Heart right ventricle (tissue), 16 donors: ENCODE measurements at places on chromosomes 5 and 9.

DNA sequence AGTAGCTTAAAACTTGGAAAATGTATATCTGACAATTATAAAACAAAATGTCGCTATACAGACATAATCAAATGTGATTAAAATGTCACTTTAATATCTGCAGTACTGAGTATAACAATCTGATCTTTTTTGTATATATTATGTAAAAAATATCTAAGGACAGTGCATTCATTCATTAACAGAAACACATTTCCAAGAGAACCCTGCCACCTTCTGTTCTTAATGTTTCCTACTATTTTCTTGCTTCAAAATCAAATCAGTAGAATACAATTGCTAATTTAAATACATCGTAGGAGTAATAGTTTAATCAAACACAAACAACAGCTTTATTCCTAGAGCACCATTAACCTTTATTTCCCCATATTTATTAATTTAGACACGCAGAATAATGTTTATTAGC lies 142.6 kb upstream of the ST8SIA4 start:
- no peak overlapping the region for H3K27ac ChIP-seq
- H3K4me1 ChIP-seq: no peaks in the 10 kb centered on the region
- no peaks in the 10 kb centered on the region for H3K36me3 ChIP-seq
- no peaks in the 10 kb centered on the region for H3K27me3 ChIP-seq
- DNase-seq: no peak

- H3K4me1 ChIP-seq: no peaks in the 10 kb centered on the region
- H3K27ac ChIP-seq: no peak overlapping the region
- no peaks in the 10 kb centered on the region for H3K36me3 ChIP-seq
- DNase-seq: no peak
These were observed 96.8 kb downstream of the WNK2 start for GRCh38 chr9:93280661-93281259.

- no peak for DNase-seq
- peaks cover 100% of the 10 kb centered on the region for H3K27me3 ChIP-seq
- H3K4me3 ChIP-seq: no peak overlapping the region
- H3K27ac ChIP-seq: no peak overlapping the region
These were observed 1.5 kb upstream of the NEUROG1 start for GRCh38 chr5:135537271-135537670.

DNA sequence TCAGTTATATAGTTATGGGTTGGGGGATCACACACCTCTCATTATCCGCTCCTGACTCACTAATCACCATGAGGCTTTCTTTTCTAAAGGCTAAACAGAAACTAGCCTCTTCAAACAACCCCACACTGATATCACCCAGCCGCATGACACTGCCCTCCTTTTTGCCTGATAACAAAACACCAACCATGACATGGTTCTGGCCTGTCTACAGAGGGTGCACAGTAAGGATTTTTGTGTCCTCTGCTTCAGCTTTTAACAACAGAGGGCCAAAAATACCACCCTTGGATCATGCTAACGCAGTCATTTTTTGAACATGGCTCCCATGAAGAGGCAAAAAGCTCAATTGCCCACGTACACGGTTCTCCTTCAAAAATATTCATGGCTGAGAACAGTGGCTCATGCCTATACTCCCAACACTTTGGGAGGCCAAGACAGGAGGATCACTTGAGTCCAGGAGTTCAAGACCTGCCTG lies 4.0 kb downstream of the CMBL start:
- no peaks in the 10 kb centered on the region for H3K36me3 ChIP-seq
- H3K27me3 ChIP-seq: no peaks in the 10 kb centered on the region
- H3K27ac ChIP-seq: peak overlapping the region; percentile 56
- no peak for DNase-seq

- no peaks in the 10 kb centered on the region for H3K27me3 ChIP-seq
- no peaks in the 10 kb centered on the region for H3K36me3 ChIP-seq
- no peak overlapping the region for H3K4me3 ChIP-seq
- H3K27ac ChIP-seq: no peak overlapping the region
- H3K4me1 ChIP-seq: peaks cover 7% of the 10 kb centered on the region
These were observed 23.0 kb downstream of the PDE6A start for GRCh38 chr5:149921597-149921996.
